ENCODE measurements at places on chromosomes 7 and 10.

- DNase-seq: no peak
Observed at GRCh38 chr7:12062062-12062461, 149.0 kb upstream of the TMEM106B start.

- DNase-seq: no peak
Observed at GRCh38 chr10:24777196-24777595, 53.5 kb upstream of the ARHGAP21 start.

GRCh38 chr7:135448753-135449152, 61.1 kb downstream of the CNOT4 start:
- DNase-seq: no peak

- no peak for DNase-seq
Observed at GRCh38 chr10:121405549-121405948, 192.7 kb downstream of the FGFR2 start.

DNA sequence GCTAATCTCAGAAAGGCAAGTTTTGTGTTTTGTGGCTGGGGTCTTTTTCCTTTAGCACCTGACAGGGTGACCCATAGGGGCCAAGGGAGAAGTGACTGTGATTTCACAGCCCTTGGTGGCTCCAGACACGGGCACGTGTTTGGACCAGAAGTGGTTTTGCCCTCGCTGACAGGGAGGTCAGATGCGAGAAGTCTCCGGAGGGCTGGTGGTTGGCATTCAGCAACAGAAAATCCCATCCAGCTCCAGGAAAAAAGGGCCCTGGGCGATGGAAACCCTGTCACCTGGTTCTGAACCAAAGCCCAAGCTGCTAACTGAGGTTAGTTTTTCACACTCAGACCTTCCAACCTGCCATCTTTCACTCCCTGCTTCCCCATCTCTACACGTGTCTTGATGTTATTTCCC, 272.9 kb downstream of the TRIL start:
- no peak for DNase-seq

- DNase-seq: no peak
Observed at GRCh38 chr7:135755351-135755753, 6.7 kb upstream of the FAM180A start.

DNA sequence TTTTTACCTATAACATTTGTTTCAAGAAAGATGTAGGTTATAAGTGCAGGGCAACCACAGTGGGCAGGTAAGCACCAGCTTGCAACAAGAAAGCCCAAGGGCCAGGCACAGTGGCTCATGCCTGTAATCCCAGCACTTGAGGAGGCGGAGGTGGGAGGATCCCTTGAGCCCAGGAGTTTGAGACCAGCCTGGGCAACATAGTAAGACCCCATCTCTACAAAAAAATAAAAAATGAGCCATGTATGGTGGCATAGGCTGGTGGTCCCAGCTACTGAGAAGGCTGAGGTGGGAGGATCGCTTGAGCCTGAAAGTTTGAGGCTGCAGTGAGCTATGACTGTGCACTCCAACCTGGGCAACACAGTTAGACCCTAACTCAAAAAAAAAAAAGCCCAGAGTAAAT, 12.8 kb downstream of the BCL7B start:
- DNase-seq: no peak

DNA sequence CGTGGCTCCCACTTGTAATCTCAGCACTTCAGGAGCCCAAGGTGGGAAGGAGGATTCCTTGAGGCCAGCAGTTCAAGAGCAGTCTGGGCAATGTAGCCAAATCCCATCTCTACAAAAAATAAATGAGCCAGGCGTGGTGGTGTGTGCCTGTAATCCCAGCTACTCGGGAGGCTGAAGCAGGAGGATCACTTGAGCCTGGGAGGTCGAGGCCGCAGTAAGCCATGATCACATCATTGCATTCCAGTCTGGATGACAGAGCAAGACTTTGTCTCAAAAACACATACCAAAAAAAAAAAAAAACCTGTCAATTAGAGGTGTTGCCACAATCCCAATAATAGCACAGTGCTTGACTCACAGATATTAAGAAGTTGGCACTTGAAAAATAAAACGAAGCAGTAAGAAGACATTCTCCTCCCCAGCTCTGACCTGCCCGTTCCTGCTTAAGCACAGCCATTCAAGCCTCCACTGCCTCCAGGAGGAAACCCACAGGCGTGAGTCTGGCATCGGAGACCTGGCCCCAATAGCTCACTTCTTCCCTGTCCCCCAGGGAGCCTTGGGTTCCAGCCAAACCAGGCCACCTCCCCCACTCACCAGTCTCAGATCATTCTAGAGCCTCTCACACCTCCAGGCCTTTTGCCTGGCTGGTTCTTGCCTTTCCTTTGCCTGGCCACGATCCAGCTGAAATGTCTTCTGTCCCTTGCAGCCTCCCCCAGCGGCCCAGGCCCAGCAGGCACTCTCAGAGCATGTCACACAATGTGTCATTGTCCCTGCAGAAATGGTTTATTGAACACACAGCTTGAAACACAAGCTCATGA, 45.3 kb upstream of the GTF2I start:
- DNase-seq: no peak

GRCh38 chr10:78912361-78913218, 156.2 kb upstream of the ZMIZ1 start:
- no peak for DNase-seq
